GM23338 (cell line): ENCODE measurements at places on chromosomes 2 and 18. TPM values are rescaled to one million over a fixed set of nuclear protein-coding genes. Genes with fewer than 3 reads are reported as not detected.

- H3K4me1 ChIP-seq = peaks cover 9% of the 10 kb centered on the region; the same call in 1 of the 2 replicates
- no peak overlapping the region for H3K27ac ChIP-seq
- H3K27me3 ChIP-seq = no peaks in the 10 kb centered on the region
- DNase-seq = no peak
Observed at GRCh38 chr18:56988022-56988421, 158.9 kb upstream of the BOD1L2 start.

DNA sequence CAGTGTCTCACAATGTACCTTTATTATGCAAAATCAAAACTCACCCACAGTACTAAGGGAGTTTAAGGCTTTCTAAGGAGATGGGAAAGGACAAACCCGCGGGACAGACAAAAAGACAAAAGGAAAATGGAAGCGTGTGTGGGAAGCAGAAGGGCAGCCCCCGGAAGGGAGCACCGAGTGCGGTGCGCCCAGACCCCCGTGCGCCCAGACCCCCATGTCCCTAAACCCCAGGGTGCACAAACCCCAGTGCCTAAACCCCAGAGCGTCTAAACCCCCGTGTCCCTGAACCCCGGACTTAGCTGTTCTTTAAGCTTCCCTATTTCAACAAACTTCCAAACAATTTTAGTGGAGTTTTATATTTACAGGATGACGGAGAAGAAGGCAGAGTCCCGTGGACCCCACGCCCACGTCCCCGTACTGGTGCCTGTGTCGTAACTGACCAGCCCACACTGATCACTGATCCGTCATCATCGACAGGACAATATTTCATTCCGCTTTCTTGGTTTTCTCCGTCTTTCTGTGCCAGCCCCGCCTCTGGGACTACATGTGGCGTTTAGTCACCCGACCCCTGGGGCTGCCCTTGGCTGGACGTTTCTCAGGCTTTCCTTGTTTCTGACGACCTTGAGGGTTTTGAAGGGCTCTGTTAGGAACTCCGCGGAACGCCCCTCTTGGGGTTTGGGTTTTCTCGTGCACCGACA is 76.9 kb downstream of the RTP5 start:
- no peak for DNase-seq
- no peaks in the 10 kb centered on the region for H3K36me3 ChIP-seq
- H3K4me1 ChIP-seq = peaks cover 11% of the 10 kb centered on the region; the same call in 1 of the 2 replicates
- no peak overlapping the region for H3K27ac ChIP-seq
- H3K27me3 ChIP-seq = peaks cover 10% of the 10 kb centered on the region; the same call in 1 of the 2 replicates

DNA sequence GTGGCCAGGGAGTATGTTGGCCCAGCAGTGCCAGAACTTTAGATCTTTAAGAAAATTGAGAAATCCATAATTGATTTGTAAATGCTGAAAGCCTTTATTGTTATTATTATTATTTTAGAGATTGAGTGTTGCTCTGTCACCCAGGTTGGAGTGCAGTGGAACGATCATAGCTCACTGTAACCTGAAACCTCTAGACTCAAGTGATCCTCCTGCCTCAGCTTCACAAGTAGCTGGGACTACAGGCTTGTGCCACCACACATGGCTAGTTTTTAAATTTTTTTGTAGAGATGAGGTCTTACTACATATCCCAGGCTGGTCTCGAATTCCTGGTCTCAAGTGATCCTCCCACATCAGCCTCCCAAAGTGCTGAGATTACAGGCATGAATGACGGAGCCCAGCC is 143.2 kb upstream of the CCDC68 start:
- H3K27me3 ChIP-seq = no peaks in the 10 kb centered on the region
- no peaks in the 10 kb centered on the region for H3K36me3 ChIP-seq
- no peak overlapping the region for H3K27ac ChIP-seq
- DNase-seq = no peak
- no peaks in the 10 kb centered on the region for H3K4me1 ChIP-seq

DNA sequence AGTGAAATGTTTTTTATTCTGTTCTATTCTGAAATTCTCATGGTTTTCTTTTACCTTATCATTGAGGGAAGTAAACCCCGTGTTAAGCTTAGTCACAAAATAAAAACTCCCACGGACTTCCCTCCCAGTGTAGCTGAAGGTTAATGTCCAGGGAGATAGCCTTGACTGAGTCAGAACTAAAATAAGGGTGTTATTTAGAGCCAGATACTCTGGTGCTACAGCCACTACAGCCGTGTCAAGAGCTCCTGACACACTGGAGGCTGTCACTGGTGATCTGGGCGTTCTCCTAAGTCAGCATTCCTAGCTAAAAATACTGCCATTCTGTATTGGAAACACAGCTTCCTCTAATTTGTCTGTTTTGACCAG is 82.0 kb upstream of the RANBP2 start:
- H3K27me3 ChIP-seq = no peaks in the 10 kb centered on the region
- no peak overlapping the region for H3K4me3 ChIP-seq
- H3K27ac ChIP-seq = peak overlapping the region; percentile 64; the same call in 1 of the 2 replicates
- H3K4me1 ChIP-seq = peaks cover 34% of the 10 kb centered on the region
- no peak for DNase-seq

GRCh38 chr18:8029731-8030130 is 462.6 kb downstream of the PTPRM start:
- H3K4me1 ChIP-seq = peaks cover 5% of the 10 kb centered on the region
- H3K4me3 ChIP-seq = no peak overlapping the region
- H3K36me3 ChIP-seq = no peaks in the 10 kb centered on the region
- H3K27me3 ChIP-seq = no peaks in the 10 kb centered on the region

GRCh38 chr2:162490761-162491470 is 147.0 kb downstream of the GCA start:
- H3K4me1 ChIP-seq = peaks cover 3% of the 10 kb centered on the region; the same call in 1 of the 2 replicates
- no peaks in the 10 kb centered on the region; the same call in 1 of the 2 replicates for H3K36me3 ChIP-seq
- H3K27me3 ChIP-seq = no peaks in the 10 kb centered on the region
- no peak overlapping the region for H3K27ac ChIP-seq

The OSR1 gene
- total RNA-seq = 0.24 TPM in 1 of 2 replicates, not detected in the other

GRCh38 chr2:96953611-96953978 is 32.8 kb downstream of the FAM178B start:
- no peak overlapping the region for H3K4me3 ChIP-seq
- H3K4me1 ChIP-seq = peaks cover 18% of the 10 kb centered on the region; the same call in 1 of the 2 replicates
- no peaks in the 10 kb centered on the region for H3K27me3 ChIP-seq
- no peaks in the 10 kb centered on the region for H3K36me3 ChIP-seq
- no peak overlapping the region for H3K27ac ChIP-seq
- DNase-seq = no peak

DNA sequence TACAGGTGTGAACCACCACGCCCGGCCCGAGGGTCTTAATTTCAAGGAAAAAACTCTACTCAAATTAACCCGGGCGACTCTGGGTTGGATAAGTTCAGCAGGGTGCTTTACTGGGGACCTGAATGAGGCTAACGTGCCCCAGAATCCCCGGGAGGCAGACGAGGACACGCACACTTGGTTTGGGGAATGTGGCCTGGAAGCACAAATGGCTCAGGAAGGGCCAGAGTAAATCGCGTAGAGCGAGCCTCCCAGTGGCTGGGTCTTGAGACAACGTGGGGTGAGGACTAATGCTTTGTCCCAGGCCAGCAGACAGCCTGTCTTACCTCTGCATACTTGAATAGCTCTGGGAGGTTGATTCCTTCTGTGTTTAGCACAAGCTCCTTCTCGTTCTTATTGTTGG is 75.8 kb downstream of the POLR1A start:
- peaks cover 24% of the 10 kb centered on the region for H3K36me3 ChIP-seq
- H3K4me1 ChIP-seq = no peaks in the 10 kb centered on the region
- no peak overlapping the region for H3K27ac ChIP-seq
- no peaks in the 10 kb centered on the region for H3K27me3 ChIP-seq

DNA sequence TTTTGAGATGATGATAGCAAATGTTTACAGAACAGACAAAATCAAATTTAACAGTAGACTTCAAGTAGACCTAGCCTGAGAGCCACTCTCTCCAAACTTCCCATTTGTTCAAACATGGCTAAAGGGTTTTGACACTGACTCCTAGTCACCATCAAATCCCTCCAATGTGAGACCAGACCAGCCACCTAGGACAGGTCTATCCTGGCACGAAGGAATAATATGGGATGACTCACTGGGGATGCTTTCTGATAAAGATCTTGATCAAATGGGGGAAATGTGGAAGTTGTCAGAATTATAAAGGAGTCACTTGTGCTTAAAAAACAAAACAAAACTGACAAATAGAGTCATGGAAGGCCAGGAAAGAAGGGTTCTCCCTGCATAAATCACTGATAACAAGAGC is 95.7 kb downstream of the EDAR start:
- H3K36me3 ChIP-seq = no peaks in the 10 kb centered on the region
- DNase-seq = no peak
- no peak overlapping the region for H3K4me3 ChIP-seq
- no peak overlapping the region for H3K27ac ChIP-seq

GRCh38 chr2:103525756-103526155 is 763.9 kb downstream of the TMEM182 start:
- no peak overlapping the region for H3K27ac ChIP-seq
- no peak for DNase-seq
- H3K36me3 ChIP-seq = no peaks in the 10 kb centered on the region
- H3K4me3 ChIP-seq = no peak overlapping the region

DNA sequence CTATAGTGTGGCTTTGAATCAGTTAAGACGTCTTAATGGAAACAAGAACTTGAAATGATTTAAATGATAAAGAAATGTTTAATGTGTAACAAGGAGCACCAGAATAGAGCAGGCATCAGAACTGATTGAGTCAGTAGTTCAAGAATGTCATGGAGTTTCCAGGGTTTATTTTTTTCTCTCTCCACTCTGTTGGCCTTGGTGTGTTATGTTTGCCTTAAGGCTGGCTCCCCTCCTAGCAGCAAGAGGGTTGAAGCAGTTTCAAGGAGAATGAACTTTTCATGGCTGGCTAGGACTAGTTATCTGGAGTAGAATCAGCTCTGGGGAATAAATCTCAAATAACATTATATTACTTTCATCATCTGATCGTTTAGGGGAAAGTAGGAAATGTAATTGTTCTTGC is 13.4 kb upstream of the GLS start:
- no peak overlapping the region for H3K4me3 ChIP-seq
- no peaks in the 10 kb centered on the region; the same call in 1 of the 2 replicates for H3K36me3 ChIP-seq
- peaks cover 27% of the 10 kb centered on the region for H3K4me1 ChIP-seq

DNA sequence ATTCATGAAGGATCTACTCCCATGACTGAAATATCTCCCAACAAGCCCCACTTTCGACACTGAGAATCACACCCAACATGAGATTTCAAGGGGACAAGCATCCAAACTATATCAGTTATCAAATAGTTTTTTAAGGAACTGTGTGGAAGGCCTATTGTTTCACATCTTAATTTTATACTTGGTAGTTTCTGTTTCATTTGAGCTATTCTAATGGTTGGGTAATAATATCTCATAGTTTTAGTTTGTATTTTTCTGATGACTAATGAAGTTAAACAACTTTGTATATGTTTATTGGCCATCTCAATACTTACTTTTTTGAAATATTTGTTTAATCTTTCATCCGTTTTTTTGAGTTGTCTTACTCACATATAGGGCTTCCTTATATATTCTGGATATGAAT is 135.0 kb downstream of the SCG2 start:
- H3K4me1 ChIP-seq = no peaks in the 10 kb centered on the region
- H3K36me3 ChIP-seq = no peaks in the 10 kb centered on the region
- no peak overlapping the region for H3K27ac ChIP-seq
- no peak overlapping the region for H3K4me3 ChIP-seq

The CNGA3 gene
- total RNA-seq = not detected in 2 replicates

GRCh38 chr2:121356058-121356640 is 71.1 kb upstream of the TFCP2L1 start:
- no peak overlapping the region for H3K27ac ChIP-seq
- H3K36me3 ChIP-seq = peaks cover 22% of the 10 kb centered on the region
- H3K4me1 ChIP-seq = no peaks in the 10 kb centered on the region
- peak; percentile 92 for DNase-seq

- DNase-seq = peak; percentile 68
- H3K4me3 ChIP-seq = no peak overlapping the region
- H3K27me3 ChIP-seq = no peaks in the 10 kb centered on the region
- no peaks in the 10 kb centered on the region for H3K36me3 ChIP-seq
Observed at GRCh38 chr2:205715831-205716525, 33.7 kb downstream of the NRP2 start.

- no peaks in the 10 kb centered on the region for H3K4me1 ChIP-seq
- no peaks in the 10 kb centered on the region for H3K36me3 ChIP-seq
- H3K4me3 ChIP-seq = no peak overlapping the region
Observed at GRCh38 chr2:195579776-195580555, 77.1 kb upstream of the SLC39A10 start.

DNA sequence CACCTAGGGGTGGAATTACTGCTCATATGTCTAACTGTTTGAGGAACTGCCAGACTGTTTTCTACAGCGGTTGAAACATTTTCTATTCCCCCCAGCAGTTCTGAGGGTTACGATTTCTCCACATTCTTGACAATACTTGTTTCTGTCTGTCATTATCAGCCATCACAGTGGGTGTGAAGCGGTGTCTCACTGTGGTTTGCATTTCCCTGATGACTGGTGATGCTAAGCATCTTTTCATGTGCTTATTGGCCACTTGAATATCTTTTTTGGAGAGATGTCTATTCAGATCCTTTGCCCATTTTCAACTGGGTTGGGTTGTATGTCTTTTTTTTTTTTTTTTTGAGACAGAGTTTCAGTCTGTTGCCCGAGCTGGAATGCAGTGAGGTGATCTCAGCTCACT is 63.0 kb downstream of the ADNP2 start:
- no peak for DNase-seq
- no peaks in the 10 kb centered on the region for H3K4me1 ChIP-seq
- no peak overlapping the region for H3K27ac ChIP-seq
- no peak overlapping the region for H3K4me3 ChIP-seq
- no peaks in the 10 kb centered on the region for H3K27me3 ChIP-seq

The CRYGB gene
- total RNA-seq = 1.9 TPM in 1 of 2 replicates, not detected in the other

- peaks cover 17% of the 10 kb centered on the region for H3K4me1 ChIP-seq
- no peak overlapping the region for H3K4me3 ChIP-seq
- DNase-seq = no peak
- H3K27me3 ChIP-seq = peaks cover 17% of the 10 kb centered on the region
Observed at GRCh38 chr2:144326825-144327224, 193.1 kb downstream of the ZEB2 start.

- peaks cover 9% of the 10 kb centered on the region for H3K4me1 ChIP-seq
- H3K27ac ChIP-seq = no peak overlapping the region
- no peaks in the 10 kb centered on the region for H3K36me3 ChIP-seq
- DNase-seq = no peak
- no peak overlapping the region for H3K4me3 ChIP-seq
Observed at GRCh38 chr18:67577386-67577785, 60.9 kb upstream of the DSEL start.
